ENCODE measurements at places on chromosomes 1 and 21.
A peak's percentile ranks its signal among the peaks of the same experiment; 100 is the strongest.

DNA sequence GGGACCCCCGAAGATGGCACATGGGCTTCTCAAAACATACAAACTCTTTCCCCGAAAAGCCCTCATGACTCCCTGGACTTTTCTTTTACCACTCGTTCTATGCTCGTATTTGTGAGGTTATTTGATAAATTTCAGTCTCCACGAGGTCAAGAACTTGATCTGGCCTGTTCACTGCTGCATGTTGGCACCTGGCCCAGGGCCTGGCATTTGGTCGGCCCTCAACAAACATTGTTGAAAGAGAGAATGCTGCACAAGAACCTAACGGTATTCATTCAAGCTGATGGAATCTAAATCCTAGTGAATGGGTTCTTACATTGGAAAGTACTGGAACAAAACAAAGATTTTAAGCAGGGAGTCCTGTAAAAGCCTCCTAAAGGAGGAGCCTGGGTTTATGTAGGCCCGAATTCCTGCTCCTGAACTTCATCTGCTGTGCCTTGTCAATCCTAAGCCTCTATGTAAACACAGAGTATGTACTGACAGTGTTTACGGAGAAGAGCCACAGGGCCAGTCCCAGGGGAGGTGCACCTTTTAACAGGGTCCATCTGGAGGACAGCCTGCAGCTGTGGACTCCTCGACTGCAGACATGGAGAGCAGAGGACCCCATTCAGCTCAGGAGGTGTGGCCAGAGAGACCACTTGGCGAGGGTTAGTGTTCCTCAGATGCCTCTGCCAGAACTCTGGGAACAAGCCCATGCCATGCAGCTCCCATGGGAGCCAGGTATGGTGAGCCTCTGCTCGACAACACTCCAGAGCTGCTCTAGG lies 46.9 kb downstream of the L1TD1 start:
- DNase-seq, result no peak

- DNase-seq, result no peak
Observed at GRCh38 chr1:209063767-209064659, 519.5 kb upstream of the CAMK1G start.

DNA sequence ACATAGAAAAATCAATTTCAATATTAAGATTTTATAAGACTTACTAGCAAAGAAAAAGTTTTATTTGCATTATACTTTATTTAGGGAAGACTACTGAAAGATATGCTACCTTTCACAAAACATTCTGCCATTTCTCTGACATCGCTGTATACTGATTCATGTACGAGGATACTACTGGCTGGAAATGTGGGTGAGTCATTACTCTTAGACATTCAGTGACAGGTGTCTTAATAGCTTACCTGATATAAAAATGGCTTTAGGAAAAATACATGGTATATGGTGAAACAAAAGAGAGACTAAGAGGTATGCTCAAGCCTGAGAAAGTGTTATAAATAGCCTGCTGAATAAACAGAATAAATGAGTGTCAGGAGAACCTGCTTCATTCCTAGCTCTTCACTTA lies 73.0 kb upstream of the EXO1 start:
- no peak for DNase-seq

- no peak for DNase-seq
Observed at GRCh38 chr1:116529681-116530080, 41.1 kb downstream of the CD58 start.

GRCh38 chr1:83130886-83131691 lies 867.8 kb downstream of the TTLL7 start:
- no peak for DNase-seq

- no peak for DNase-seq
Observed at GRCh38 chr1:159925719-159926078, 392 bp upstream of the TAGLN2 start.

GRCh38 chr1:2391041-2391930 lies at the start of the genes MORN1 and RER1:
TSS of gene MORN1 (minus strand) at chr1:2391554. CDS start at chr1:2391533, 21 bp downstream.
TSS of gene RER1 (plus strand) at chr1:2391841. CDS start at chr1:2395791, 3,950 bp downstream.
- DNase-seq, result peak; percentile 98

GRCh38 chr1:85022700-85023099 lies 25.6 kb downstream of the MCOLN3 start:
- no peak for DNase-seq

- no peak for DNase-seq
Observed at GRCh38 chr1:52400131-52400530, 4.1 kb downstream of the ORC1 start.

- DNase-seq, result no peak
Observed at GRCh38 chr21:46052703-46053651, 44.9 kb upstream of the COL6A2 start.

DNA sequence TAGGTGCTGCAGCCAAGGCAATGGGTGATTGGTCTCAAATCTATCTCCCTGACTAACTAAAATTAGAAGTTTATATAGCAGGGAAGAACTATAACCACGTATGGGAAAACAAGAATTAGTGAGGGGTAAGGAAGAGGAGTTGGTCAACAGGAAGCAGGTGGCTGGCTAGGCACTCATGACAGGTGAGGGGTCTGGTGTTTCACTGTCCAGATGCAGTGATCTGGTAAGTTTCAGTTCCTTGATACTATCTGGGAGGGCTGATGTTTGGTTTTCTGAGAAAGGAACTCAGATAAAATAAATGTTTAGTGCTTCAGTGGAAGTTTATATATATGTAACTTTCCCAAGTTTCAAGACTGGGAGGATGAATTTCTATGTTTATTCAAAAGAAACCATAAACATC lies 11.6 kb upstream of the POU2F1 start:
- no peak for DNase-seq

DNA sequence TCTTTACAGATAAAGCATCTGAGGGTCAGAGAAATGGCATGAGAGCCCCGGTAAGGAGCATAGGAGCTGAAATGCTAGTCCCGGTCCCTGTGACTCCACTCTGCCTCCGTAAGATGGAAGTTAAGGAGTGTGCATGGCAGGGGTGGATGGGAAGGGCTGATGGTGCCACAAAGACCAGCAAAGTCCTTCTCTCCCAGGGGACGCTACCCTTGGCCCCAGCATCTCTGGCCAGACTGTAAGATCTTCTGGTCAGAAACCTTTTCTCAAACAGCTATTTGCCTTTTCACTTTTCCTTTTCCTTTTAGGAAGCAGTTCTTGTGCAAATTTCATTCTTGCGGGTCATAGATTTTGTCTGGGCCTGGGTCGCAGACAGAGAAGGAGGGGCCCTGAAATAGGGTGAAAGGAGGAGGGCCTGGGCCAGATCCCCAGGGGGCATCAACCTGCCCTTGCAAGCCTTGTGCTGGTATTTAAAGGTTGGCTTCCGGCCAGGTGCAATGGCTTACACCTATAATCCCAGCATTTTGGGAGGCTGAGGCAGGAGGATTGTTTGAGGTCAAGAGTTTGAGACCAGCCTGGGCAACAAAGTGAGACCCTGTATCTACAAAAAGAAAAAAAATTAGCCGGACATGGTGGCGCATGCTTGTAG lies 14.4 kb upstream of the EPS8L3 start:
- DNase-seq, result no peak

- no peak for DNase-seq
Observed at GRCh38 chr1:165369255-165369848, 12.8 kb upstream of the LMX1A start.

- DNase-seq, result no peak
Observed at GRCh38 chr1:207649210-207649753, 4.3 kb downstream of the CR1L start.

DNA sequence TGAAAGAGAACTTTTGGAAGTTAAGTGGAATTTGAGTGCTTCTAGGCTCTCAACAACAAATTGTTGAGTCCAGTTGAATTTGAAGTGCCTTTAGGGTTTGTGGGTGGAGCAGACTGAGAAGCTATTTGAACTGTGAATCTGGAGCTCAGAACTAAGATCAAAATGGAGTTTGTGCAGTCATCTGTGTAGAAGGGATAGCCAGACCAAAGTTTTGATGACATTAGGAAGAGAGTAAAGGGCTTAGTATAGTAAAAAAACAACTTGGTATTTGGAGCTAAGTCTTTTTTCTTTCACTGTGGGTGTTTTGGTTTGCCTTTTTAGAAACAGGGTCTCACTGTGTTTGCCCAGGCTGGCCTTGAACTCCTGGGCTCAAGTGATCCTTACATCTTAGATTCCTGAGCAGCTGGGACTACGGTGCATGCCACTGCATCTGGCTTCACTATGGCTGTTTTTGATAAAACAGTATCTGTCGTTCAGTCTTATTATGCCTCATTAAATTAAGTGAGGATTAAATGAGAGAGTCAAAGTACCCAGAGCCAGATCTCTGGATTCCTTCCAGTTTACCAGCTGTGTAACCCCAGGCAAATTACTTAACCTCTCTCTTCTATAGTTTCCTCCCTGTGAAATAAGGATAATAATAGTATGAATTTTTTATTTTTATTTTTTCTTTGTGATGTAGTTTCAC lies 20.0 kb downstream of the HDAC1 start:
- DNase-seq, result no peak

- no peak for DNase-seq
Observed at GRCh38 chr1:6592441-6592840, 10.2 kb downstream of the KLHL21 start.

- no peak for DNase-seq
Observed at GRCh38 chr1:80171631-80172030, 1165.1 kb upstream of the ADGRL4 start.

GRCh38 chr1:160066829-160067745 lies 2.9 kb downstream of the KCNJ10 start:
- no peak for DNase-seq

DNA sequence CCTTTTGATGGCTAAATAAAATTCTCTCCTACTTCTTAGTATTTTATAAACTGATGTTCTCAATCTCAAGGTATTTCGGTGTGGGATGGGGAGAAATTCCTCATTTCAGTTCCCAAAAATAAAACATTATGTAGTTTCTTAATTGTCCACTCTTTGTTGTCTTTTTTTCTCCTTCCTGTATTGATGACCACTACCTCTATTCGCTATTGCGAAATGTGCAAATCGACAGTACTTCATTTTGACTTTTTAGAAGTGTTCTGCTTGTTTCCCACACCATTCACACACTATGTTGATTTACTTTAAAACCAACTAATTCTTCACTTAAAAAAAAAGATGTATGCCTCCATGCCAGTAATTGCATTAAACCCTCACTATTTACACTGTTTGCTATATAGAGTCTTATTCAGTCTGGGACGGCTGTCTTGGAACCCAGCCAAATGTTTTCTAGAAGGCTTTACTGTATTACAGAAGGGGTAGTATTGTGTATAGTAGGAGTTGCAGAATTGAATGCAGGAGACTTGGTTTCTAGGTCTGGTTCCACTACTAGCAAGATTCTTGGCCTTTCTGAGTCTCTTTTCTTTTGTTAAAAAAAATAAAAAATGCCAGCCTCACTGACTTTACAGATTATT lies 5.6 kb downstream of the RNF2 start:
- no peak for DNase-seq

GRCh38 chr1:78649628-78650027 lies at the start of gene IFI44:
TSS of gene IFI44 (plus strand) at chr1:78649831. CDS start at chr1:78650196, 365 bp downstream.
- peak; percentile 22 for DNase-seq

DNA sequence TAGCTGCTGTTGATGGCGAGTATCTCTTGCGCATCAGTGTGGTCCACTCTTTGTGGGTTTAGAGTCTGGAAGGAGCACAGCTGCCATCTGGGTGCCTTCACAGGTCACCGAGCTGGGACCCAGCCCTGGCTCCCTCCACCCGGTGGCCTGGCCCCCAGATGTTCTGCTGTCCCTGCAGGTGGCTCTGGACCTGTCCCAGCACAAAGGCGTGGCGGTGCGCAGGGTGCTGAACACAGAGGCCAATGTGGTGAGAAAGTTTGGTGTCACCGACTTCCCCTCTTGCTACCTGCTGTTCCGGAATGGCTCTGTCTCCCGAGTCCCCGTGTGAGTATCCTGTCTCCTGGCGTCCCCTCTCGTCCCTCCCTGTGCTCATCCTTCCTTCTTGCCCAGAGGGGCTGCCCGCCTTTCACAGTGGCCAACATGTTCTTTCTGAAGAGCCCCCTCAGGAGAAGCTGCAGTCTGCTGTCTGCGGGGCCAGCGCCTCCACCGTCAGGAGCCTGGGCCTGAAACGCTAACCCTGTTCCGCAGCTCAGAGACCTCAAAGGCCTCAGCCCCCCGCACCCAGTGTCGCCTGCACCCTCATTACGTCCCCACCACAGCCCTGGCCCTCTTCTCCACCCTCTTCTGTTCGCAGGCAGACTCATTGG lies 27.4 kb downstream of the QSOX1 start:
- no peak for DNase-seq

GRCh38 chr1:160748878-160749269 lies 9.8 kb downstream of the SLAMF7 start:
- DNase-seq, result no peak

DNA sequence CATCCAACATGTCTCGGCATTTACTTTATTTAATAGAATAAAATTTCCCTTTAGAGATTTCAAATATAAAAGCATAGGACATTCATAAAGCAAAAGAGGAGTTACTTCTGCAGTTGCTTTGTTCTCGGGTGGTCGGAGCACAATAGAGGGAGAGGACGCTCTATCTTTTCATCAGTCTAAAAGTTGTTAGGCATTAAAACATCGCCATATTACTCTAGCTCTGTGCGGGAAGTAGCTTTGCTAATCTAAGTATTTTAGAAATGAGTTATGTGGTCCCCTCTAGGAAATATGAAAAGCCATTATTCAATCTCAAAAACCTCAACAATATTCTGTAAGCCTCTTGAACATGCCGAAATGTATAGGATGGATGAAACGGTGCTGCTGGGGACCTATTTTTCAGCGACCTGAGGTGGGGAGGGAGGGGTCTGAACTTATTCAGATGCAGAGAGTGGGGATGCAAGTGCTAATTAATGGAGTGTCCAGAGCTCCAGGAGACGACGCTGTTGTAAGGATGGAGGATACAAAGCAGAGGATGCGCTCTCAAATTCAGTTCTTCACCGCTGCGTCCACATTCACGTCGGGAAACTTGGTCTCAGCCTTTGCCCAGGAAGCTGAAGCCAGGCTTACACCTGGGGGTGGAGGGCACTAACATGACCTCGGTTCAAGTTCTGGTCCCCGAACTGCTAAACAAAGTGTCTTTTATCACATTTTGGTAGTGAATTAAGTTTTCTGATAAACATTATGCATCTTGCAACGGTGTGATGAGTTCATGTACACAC lies 6.3 kb downstream of the CDKN2C start:
- no peak for DNase-seq

DNA sequence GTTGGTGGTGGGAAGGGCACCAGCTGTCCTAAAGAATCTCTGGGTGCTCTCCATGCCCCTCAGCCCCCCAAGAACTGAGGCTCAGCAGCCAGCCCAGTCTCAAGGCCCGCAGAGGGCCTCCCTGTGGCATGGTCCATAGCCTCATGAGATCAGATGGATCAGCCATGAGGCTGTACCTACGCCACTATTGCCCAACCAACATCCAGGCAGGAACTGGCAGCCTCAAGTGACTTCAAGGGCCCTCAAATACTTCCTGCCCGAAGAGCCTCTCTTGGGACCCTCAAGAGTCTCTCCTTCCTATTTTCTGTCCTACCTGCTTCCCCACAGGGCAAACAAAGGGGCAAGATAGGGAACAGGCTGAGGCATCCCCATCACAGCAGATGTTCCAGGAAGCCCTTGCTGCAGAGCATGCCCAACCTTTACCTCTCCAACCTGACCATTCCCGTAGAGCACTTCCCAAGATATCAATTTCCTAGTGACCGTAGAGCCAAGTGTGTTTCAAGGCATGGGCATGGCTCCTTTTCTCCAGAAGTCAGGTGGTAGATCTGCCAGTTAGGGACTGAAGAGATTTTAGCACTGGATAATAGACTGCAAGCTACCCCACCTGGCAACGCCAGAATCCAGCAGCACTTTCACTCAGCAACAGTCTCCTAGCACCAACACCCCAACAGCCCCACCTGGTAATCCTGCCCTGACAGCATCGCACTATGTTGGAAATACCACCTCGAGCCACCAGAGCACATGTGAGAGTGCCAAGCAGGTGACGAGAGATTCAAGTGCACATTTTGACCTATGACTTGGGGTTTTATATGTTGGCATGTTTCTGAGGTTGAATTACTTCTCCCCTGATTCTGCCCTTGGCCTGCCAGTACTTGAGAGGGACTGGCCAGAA lies 13.7 kb upstream of the MFSD2A start:
- DNase-seq, result no peak

GRCh38 chr21:21084179-21084578 lies 86.0 kb downstream of the NCAM2 start:
- DNase-seq, result no peak
